Sigmoid colon (tissue), 7 donors: ENCODE measurements at places on chromosomes 3 and 15.

DNA sequence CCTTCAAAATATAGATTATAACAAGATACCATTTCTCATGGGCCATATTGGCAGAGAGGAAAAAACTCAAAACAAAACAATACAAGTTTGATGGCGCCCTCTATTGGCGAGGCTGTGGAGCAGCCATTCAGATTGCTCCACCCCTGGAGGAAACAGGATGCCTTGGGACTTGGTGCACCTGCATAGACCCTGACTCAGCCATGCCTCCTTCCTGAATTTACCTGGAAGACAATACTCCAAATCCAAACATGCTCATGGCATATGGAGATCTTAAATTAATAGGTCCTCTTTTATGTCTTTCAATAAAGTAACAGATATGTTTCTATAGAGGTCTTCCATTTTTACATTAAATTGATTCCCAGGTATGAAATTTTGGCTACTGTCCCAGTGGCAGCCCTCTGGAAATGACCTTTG is 90.0 kb downstream of the APBA2 start:
- DNase-seq = no peak

GRCh38 chr3:15610082-15610759 is 8.7 kb downstream of the BTD start:
- DNase-seq = peak; percentile 81

GRCh38 chr3:29331456-29332194 is 50.8 kb downstream of the RBMS3 start:
- DNase-seq = no peak

DNA sequence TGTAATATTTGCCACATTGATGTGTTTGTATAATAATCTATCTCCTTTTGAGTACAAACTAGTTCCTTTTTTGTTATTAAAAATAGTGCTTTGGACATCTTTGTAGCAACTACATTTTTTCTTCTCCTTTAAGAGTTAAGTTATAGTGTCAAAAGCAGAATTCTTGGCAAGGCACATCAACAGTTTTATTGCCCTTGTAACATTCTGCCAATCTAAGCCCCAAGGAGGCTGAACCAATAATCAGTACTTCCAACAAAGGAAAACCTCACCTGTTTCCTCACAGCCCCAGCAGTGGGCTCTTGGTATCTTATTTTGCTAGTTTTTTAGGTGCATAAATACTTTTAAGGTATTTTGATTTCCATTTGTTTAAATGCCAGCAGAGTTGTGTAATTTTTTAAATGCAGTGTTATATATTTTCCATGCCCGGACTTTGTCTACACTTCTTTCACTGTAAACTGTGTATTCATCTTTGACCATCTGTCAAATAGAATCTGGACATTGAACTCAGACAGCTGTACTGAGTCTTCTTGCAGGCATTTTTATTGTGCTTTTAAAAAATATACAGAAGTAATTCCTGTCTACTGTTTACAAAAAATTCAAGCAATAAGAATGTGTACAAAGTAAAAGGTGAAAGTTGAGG is 101.0 kb downstream of the MYLK start:
- DNase-seq = no peak

GRCh38 chr15:96093063-96093462 is 237.4 kb upstream of the NR2F2 start:
- DNase-seq = no peak

DNA sequence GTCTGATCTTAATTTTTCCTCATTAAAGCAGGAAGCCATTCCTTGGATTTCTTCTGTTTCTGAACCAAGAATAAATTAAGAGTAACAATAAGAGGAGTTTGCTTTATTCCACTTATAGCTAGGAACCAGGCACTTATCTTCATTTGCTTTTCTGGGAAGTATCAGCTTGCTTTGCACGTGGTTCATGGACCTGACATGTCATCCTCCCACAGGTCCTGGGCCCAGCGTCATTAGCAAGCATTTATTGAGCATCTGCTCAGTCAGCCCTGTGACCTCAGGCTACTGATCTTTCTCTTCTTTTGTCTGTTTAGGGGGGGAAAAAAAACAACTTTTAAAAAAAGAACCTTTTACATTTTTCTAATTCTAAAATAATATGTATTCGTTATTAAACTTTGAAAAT is 34.7 kb upstream of the CRTC3 start:
- no peak for DNase-seq

DNA sequence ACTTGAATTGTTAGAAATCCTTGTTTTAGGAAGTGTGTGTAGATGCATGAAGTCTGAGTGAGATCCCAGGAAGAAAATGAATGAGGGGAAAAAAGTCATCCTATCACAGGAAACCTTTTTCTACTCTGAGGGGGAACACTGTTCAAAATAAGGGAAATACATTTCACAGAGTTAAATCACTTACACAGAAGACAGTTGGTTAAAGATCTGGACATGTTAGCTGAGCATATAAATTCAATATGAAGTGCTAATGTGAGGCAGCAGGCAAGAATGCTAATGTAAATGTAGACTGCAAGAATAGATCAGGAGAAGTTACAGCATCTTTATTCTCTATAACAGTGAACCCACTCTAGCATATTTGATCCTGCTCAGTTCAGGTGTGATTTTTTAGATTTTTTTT is 2.6 kb downstream of the TBCCD1 start:
- DNase-seq = no peak

- no peak for DNase-seq
Measured at GRCh38 chr3:65888980-65889706, 149.6 kb downstream of the MAGI1 start.

DNA sequence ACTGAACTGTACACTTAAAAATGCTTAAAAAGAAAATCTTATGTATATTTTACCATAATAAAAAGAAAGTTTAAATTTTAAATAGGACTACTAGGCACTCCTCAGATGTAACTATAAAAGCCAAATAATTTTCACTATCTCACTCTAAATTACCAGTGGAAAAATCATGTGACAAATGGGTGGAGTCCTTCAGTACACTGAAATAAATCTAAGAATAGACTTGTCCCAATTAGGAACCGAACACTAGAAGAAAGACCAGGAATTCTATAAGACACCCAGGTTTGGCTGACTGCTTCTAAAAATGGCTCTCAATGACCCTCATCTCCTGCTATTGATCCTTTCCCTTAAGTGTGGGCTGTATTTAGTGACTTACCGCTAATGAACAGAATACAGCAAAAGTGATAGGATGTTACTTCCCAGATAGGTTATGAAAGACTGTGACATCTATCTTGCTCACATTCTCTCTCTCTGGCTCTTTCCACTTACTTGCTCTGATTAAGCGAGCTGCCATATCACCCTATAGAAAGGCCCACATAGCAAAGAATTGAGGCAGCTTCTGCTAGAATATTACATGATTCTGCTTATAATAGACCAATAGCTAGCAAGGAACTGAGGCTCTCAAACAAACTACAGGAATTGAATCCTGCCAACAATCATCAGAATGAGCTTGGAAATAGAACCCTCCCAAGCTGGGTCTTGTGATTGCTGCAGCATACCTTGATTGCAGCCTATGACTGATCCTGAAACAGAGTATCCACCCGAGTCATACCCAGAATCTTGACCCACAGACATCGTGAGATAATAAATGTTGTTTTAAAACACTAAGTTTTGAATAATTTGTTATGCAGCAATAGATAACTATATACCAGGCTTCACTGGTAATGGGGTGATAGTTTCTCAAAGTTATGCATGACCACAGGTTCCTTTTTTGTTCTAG is 16.9 kb downstream of the TTBK2 start:
- DNase-seq = no peak

DNA sequence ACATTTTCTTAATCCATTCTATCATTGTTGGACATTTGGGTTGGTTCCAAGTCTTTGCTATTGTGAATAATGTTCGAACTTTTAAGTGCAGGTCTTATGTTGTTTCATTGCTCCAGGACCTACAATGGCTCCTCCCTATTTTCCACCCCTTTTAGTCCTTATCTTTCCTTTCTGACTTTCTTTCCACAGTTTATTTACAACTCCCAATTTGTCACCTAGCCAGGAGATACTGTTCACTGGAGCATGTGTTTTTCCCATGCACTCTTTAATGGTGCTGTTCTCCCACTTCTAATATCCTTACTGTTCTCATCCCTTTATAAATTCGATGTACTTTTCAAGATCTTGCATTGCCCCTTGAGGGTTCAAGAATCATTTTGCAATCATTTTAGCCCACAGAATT is 290.0 kb downstream of the WDR72 start:
- DNase-seq = no peak

DNA sequence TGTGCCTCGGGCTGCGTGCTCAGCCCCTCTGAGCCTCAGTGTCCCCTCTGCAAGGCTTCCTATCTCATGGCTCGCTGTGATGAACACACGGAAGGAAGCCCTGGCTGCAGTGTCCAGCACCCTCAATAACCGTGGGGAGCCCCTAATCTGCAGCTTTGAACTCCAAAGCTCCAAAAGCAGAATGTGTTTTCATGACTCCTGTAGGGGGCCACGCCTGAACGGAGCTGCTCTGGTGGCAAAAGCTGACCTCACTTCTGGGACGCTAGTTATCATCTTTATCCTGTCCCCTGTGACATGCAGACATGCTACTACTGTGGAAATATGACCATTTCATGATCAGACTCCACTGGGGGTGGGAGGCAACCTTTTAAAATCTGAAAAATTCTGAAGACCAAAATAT is 98.8 kb downstream of the SEC22A start:
- DNase-seq = no peak

GRCh38 chr3:24769918-24770317 is 275.3 kb upstream of the THRB start:
- no peak for DNase-seq

GRCh38 chr3:62046326-62046725 is 327.0 kb downstream of the FEZF2 start:
- no peak for DNase-seq

- DNase-seq = peak; percentile 99
Measured at GRCh38 chr3:157088601-157089454, 71.1 kb downstream of the CCNL1 start.

- no peak for DNase-seq
Measured at GRCh38 chr15:63968700-63969099, 77.6 kb downstream of the DAPK2 start.

- DNase-seq = no peak
Measured at GRCh38 chr3:143098032-143098764, 21.4 kb upstream of the CHST2 start.

DNA sequence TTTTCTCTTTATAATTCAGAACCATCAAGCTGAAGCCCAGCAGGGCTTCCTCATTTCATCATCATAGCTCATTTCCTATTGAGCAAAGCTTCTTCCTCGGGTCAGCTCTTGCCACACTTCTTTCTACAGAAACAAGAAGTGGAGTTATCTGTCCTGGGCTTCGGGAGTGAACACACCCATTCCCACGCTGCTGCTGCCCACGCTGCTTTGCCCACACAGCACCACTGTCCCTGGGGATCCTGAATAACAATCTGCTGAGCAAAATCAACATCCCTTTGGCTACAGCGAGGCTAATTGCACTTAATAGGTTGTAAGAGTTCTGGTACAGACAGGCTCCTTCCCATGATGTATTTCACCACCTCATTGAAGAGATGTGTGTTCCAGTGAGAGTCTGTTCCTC is 23.7 kb downstream of the CEP19 start:
- DNase-seq = peak; percentile 69

- no peak for DNase-seq
Measured at GRCh38 chr15:58748040-58748851, 1.3 kb downstream of the ADAM10 start.

DNA sequence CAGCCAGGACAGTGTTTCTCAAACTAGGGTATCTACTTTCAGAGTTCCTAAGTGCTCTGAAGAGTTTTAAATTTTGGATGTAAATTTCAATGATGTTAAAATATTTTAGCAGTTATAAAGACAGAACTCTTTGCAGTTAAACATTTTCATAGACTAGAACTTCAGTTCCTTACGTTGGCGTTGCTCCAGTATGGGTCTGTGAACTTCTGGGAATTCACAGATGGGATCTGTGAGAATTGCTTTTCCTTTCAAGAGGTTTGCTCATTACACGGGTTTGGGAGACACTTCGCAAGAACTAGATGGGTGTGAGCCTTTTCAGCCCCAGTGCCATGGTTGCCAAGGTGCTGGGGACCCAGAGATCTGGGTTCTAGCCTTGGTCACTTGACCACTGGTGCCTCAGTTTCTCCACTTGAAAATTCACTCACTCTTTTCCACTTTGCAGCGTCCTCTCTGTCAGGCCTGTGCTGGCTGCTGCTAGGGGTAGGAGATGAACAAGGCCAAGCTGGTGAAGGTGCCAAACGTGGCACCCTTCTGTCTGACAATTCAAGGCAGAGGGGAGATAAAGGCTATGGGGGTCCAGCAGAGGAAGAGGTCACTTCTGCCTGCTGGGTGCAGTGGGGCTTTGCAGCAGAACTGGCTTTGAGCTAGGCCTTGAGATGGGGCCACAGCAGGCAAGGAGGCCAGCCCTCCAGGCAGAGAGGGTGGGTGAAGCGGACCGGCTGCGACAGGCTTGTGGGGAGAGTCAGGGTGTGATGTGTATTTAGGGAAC is 48.1 kb downstream of the EPHB3 start:
- DNase-seq = peak; percentile 35

DNA sequence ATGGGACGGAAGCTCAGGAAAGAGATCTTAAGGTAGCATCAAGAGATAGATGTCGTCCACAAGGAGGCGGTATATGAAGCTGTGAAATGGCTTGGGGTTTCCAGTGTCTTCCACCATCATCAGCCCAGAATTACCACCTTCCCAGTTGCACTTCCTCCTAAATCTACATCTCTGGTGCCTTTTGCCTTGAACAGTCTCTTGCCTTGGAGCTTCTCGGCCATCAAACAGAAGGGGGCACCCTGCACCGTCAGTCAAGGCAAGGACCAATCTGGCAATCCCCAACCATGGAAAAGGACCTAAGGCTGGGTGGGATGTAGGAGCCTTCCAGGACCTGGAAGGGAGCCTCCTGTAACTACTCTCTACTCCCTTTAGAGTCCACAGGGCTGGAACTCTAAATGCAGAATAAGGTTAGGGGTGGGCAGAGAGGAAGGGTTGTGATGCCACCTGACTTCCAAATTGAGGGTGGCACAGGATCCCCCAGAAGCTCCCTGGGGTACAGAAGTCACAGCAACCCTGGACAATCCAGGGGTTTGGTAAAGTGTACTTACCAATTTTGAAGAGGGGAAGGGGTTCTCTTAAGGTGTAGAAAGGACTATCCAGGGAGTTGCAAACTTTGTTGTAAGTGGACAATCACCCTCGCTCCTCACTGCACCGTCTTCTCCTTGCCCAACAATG is 1.0 kb upstream of the RYR3 start:
- DNase-seq = peak; percentile 65

DNA sequence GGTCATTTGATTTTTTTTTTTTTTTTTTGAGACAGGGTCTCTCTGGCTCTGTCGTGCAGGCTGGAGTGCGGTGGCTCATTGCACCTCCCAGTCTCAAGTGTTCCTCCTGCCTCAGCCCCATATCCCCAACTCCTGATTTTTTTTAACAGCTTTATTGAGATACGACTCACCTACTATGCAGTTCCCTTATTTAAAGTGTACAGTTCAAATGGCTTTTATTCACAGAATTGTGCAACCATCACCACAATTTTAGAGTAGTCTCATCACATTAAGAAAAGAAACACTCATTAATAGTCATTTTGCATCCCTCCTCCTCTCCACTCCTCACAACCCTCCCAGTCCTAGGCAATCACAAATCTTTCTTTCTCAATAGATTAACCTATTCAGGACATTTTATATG is 1.9 kb upstream of the TRA2B start:
- DNase-seq = no peak
